SK-N-MC (cell line): ENCODE measurements at places on chromosomes 12 and 14.

DNA sequence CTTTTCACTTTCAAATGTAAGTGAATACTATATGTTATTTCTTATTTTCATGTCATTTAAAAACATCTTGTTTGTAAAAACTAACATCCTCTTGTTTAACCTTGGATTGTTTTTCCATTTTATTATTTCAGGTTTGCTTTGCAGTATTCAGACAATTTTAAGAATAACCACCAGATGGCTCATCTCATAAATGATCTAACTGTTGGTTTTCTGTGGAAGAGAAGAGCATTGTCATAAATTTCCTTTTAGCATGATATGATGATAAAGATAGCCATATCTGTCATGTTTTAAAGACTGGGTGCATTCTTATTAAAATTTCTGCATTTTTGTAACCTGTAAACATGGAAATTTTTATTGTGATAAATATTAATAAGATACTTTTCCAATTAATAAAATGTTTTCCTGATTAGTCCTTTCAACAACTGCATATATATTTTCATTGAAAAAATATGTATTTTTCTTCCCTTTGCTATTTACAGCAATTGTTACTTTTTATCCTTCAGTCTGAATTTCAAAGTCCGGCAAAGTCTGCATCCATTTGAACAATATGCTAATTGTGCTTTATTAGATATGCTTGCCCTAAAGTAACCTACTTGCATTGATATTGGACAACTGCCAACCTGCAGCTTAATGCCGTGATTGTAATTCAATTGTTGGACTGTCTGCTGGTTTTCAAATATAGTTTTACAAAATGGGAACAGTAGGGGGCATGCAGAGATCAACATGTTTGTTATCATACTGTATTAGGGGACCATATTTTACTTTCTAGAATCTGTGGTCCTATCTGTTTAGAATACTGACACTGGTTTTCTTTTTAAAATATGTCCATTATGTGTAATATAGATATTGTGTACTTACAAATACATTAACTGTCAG, 163.4 kb downstream of the GARIN6 start:
- peak; percentile 59 for DNase-seq

- DNase-seq, result no peak
These were observed 50.3 kb downstream of the LMO3 start for GRCh38 chr12:16555630-16556029.

GRCh38 chr12:6573001-6573400, 4.9 kb upstream of the NOP2 start:
- no peak for DNase-seq

DNA sequence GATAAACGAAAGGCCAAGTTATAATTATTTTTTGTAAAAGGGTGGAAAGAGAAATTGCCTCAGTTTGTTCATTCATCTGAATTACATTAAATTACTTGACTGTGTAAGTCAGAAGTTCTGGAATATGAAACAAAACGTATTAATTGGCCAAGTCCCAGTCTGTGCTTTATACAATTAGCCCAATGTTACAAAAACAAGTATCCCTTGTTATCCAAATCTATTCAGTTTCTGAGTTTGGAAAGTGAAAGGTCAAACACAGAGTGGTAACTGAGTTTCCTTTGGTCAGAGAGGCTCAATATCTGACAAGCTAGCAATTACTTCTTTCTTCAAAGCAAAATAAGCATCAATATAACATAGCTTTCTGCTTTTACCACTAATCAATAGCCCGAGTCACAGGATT, 62.6 kb downstream of the SPPL3 start:
- no peak for DNase-seq

DNA sequence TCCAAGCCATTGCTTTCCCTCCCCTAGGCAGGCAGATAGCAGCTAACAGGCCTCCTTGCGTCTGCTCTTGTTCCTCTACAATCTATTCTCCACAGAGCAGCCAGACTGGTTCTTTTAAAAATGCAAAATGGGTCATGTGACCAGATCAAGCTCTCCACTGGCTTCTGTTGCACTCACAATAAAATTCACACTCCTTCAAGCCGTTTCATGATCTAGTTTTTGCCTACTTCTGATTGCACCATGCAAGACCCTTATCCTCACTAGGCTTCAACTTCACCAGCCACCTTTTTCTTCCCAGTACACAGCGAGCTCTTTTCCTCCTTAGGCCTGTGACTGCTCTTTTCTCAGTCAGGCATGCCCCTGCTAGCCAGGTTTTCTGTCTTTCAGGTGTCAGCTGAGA, 6.1 kb upstream of the KRAS start:
- no peak for DNase-seq

DNA sequence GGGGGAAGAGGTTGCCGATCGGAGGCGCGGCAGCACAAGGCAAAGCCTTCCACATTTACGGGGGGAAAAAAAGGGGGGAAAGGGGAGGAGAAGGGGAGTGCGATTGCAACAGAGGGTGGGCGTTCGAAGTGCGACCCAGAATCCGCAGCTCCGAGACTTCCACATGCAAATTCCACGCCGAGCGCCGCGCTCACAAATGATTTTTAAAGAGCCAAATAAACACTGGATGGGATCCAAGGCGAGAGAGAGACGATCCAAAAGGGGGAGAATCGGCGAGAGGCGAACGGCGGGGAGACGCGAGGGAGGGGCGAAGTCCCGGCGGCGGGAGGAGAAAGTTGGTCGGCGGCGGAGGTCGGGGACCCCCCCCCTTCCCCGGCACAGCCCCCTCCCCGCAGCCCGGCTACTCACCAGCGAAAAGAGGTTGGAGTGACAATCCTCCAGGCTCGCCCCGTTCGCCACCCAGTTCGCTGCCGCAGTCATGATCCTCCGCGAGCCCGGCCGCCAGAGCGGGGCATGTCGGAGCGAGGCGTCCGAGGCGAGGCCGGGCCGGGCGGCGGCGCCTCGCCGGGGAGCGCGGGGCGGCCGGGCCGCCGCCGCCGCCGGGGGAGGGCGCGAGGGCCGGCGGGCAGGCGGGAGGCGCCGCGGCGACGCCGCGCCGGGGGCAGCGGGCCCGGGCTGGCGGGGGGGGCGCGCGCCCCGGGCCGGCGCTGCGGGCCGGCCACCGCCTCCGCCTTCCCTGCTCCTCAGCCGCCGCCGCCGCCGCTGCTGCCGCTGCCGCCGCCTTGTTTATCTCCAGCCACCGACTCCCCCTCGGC, 634 bp downstream of the MED13L start:
- no peak for DNase-seq

- DNase-seq, result no peak
These were observed 5.1 kb upstream of the TNFAIP2 start for GRCh38 chr14:103118018-103118662.

DNA sequence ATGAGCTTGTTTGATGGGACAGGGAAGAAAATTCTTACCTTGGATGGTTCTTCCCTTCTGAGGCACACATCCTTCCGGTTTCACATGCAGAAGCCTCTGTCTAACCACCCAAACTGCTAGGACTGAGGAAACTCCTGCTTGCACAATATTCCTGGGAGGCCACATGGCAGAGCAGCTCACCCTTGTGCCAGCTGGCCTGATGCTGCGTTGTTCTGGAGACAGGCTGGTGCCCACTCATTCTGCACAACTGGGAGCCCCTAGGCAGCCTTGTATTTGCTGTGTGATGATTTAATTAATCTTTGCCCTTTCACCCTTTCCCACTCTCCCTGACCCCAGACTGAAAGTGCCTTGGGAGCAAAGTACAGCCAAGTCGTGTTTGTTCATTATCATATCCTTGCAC, 130.8 kb downstream of the RTN1 start:
- no peak for DNase-seq

GRCh38 chr12:107649661-107650061, 35.9 kb upstream of the PWP1 start:
- DNase-seq, result no peak

DNA sequence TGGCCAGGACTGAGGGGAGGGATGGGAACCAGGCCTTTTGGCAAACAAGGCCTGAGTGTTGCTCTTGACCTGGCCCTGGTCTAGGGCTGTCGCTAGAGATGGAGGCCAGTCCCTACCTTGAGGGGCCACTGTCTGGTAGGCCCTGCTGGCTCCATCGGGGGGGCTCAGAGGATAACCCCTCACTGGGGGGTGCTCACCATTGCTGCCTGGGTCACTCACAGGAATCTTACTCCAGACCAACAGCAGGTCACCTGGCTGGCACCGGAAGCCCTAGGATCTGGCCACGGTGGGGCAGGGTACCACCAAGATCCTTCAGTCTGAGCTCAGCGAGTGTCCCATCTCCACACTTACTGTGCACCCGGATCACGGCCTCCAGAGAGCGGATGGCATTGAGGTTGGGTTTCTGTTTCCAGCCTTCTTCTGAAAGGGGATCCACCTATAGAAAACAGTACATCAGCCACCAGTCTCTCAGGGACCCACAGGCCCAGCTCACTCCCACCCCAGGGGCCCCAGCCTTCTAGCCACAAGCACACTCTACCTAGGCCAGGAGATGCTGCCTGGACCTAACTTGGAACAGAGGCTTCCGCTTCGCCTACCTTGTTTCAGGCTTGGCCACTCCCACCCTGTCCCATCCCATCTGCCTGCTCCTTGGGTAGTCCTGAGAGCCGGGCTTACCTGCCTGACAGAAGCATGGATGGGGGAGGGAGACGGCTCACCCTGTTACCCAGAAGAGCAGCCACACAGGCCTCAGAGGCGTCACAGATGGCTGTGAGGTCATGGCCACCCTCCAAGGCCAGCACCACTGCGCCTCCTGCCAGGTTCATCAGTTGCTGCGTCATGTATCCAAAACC, 12.2 kb downstream of the SLC48A1 start:
- DNase-seq, result no peak

DNA sequence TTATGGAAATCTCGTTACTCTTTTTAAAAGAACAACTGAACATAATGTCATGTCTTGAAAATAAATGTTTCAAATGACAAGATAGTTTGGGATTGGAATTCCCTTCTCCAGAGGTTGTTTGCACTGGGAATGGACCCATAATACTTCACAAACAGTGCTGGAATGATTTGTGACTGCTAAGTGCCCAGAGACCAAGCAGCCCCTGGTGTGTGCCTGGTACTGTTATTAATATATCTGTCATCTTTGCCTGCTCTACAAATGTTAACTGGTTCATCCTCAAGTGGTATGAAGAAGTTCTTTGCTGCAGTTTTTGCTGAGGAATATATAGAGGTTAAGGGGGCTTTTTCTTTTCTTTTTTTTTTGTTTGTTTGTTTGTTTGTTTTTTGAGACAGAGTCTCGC, 64.9 kb upstream of the DACT1 start:
- no peak for DNase-seq

- DNase-seq, result no peak
These were observed 97.4 kb downstream of the RAD51B start for GRCh38 chr14:67917006-67917405.

DNA sequence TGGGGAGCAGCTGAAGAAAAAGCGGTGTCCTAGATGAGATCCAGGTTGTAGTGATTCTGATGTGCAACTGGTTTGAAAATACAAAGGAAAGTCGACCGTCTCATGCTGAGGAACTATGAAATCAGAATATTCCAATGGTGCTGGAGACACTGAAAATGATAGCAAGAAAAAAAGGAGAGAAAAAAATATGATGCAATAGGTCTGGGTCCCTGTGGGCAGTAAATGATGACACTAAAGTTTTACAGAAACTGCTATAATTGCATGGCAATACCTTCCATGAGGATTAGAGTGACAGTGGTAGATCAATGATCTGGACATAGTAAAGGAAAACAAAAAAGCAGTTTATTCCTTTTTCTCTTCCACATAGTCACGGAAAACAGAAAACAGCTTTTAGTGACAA, 2.3 kb downstream of the PYM1 start:
- no peak for DNase-seq

DNA sequence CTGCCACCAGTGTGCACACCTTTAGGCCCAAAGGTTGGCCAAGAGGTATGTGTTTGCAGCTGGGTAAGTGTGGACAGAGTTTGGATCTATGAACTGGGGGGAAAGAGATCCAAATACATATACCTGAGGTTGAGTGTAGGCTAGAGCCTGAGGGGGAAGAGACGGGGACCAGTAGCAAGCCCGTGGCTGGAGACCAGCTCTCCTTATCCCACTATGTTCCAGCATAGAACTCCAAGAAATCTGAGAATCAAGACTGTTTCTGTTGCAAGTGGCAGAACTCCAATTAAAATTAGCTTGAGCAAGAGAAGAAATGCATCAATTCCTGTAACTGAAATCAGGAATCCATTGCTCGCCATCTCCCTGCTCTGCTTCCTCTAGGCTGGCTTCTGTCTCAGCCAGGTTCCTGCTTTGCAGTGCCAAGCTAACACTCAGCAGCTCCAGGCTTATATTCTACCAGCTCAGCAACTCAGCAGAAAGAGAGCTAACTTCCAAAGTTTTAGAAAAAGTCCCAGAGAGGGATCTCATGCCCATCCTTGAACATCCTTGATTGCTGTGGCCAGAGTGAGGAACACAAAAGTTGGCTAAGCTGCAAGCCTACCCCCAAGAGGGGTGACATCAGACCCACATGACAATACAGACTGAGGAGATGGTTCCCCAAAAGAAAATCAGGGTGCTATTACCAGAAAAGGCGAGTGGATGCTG, 1.5 kb upstream of the PCK2 start:
- no peak for DNase-seq

DNA sequence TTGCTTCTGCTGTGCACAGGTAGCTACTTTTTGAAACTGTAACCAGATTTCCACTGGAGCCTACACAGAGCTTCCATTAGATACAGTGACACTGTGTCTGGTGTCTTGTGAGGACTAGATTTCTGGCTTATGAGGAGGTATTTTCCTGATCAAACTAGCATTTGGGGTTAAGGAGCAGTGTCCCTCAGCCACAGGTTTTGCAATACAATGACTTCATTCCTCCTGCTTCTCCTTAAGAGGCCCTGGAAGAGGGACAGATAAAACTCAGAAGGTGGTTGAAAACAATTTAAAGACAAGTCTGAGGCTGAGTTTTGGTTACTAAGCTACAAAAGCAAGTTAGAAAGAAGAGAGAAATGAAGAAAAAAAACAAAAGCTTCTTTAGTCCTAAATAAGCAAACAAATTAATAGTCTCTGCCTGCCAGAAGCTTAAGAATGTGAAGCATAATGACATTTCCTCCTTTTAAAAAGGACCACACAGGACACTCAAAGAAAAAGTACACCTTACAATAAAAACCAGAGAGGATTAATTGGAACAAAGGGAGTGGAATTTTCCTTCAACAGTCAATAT, 53.0 kb downstream of the PKP2 start:
- no peak for DNase-seq

GRCh38 chr12:3680919-3681594, 71.9 kb downstream of the CRACR2A start:
- DNase-seq, result no peak

- no peak for DNase-seq
These were observed 109.6 kb downstream of the EML5 start for GRCh38 chr14:88683119-88683518.

GRCh38 chr12:57837864-57838562, 8.5 kb downstream of the CTDSP2 start:
- DNase-seq, result peak; percentile 22

GRCh38 chr14:99006276-99006675, 265.7 kb downstream of the BCL11B start:
- DNase-seq, result no peak

DNA sequence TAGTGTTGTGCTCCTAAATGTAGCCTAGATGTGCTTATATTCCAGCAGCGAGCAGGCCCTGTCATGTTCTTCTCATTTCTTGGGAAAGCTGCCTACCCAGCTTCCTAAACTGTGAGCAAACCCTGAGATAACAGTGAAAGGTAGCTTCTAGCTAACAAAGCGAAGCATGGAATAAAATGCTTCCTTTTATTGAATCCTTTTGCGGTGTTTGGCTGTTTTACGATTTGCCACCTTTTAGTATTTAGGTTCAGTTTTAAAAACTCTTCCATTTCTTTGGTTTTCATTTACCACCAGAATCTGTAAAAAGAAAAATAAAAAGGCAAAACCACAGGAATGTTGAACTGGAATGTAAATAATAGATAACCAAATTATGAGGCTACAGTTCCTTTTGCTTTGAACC, 5.0 kb upstream of the PKP2 start:
- no peak for DNase-seq
